Activated T-helper 9 cell treated with anti-CD3 and anti-CD28 coated beads, Interleukin-2, amount 50 U/mL, for 16 hours (primary cell): ENCODE measurements at places on chromosomes 12 and 14.

DNA sequence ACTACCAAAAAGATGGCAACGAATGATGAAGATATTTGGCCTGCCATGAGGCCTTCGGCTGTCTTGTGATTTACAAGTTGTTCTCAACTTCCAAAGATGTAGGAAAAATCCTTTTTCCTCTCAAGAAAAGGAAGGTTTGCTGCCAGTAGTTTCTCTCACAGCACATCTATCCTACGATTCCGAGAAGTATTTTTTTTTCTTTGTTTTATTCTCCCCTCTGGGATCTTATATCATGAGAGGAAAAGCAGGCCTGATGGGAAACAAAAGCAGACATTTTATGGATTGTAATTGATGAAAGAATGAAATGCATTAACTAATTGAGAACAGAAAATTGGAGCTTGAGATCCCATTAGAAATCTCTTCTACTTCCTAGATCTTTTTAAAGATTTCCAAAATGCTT, 1197.9 kb upstream of the SEL1L start:
- no peak for DNase-seq

- no peak for DNase-seq
These were observed 33.0 kb downstream of the BTBD7 start for GRCh38 chr14:93299866-93300265.

- DNase-seq = no peak
These were observed 315.1 kb upstream of the PRKD1 start for GRCh38 chr14:30242744-30243143.

DNA sequence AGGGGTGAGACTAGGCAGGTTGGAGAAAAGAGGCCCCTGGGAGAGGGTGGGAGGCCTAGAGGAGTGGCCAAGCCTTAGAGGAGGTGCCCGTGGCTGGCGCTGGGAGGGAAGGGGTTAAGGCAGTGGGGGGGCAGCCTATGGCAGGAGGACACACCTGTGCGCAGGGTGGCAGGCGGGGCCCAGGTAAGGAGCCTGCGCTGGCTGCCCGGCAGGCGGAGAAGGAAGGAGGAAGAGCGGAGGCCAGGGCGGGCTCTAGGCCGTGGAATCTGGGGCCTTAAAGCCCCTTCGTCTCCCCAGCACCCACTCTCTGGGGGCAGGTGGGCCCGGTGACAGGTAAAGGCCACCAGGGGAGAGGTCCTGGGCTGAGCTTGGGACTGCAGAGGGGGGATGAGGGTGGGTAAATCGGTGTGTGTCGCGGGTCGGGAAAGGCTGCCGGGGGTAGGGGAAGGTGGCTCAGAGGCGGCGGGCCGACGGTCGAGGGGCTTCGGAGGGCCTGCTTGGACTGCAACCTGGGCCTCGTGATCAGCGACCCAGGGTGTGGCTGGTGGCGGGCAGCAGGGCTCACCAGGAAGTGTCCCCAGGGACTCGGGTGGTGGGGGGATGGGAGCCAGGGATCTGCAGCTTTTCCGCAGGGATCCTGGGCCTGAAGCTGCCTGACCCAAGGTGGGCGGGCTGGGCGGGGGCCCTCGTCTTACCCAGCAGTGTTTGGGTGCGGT, 7.3 kb downstream of the PHB2 start:
- DNase-seq = no peak

DNA sequence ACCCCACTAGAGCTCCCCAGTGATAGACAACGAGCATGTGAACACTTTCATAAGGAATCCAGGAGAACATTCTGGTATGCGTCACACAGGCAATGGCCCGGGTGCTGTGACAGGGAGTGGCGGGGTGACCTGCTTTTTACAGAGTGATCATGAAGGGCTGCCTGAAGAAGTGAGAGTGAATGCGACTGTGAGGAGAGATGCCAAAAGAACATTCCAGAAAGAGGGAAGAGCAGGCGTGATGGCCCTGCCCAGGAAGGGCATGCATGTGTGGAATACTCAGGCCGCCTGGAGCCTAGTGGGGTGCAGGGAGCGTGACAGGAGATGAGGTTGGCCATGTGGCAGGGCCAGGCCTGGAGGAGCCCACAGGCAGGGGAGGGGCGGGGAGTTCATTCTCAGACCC, 53.8 kb downstream of the FZD10 start:
- no peak for DNase-seq

- DNase-seq = no peak
These were observed 38.0 kb upstream of the BDKRB2 start for GRCh38 chr14:96166461-96167223.

GRCh38 chr14:95409477-95410272, 90.0 kb upstream of the CLMN start:
- DNase-seq = no peak

- DNase-seq = no peak
These were observed 3.0 kb upstream of the SLC38A1 start for GRCh38 chr12:46271863-46272262.

- no peak for DNase-seq
These were observed 14.1 kb downstream of the MED13L start for GRCh38 chr12:116263431-116263830.

DNA sequence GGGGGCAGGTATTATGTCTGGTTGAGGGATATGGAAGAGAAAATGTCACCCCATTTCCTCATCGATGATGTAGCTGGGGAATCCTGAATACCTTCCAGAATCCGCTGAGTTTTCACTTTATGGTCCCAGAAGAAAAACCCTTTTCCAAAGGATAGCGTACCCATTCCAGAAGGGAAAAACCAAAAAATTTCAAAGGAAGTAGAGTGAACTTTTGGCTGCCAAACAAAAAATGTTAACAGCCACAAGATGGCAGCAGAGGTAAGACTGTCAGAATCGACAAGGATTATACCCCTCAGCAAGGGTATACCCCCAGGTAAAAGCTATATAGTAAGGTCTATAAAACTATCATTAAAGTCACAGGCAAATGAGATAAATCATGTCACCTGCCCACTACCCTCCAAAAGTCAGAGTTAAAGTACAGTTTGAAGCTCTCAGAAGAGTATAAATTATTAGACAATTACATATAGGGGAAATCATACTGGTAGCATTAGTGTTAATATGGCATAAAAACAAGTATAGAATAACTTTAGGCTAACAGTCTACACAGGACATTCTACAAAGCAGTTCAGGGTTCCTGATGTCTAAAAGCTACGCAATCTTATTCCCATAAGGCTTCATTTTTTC, 18.0 kb downstream of the ACIN1 start:
- DNase-seq = no peak

GRCh38 chr14:75457648-75458165, 29.9 kb downstream of the JDP2 start:
- no peak for DNase-seq

GRCh38 chr14:103832046-103832445, 15.3 kb downstream of the PPP1R13B start:
- no peak for DNase-seq

DNA sequence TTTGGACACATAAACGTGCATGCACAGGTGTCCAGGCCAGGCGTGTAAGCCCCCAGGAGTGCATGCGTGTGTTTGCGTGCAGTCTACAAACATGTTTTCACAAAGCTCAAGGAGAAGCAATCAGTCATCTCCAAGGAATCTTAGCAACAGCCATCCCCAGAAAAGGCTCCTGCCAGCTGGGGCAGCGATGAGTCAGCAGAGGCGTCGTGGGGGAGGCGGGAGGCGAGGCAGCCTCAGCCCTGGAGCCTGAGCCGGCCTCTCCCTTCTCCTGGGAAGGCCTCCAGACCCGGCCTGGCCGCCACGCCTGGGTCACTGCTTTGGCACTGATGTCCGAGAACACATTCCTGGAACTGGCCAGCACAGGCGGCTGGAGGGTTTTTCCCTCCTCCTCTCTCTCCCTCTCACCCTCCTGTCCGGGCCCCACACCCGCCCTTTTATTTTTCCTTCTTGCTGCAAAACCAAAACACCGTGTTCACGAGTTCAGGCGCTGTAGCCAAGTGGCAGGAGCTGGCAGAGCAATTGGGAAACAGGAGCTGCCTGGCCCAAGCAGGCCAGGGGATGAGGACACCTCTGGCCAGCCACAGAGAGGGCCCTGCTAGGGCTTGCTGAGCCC, 92.7 kb downstream of the LRRC74A start:
- no peak for DNase-seq

DNA sequence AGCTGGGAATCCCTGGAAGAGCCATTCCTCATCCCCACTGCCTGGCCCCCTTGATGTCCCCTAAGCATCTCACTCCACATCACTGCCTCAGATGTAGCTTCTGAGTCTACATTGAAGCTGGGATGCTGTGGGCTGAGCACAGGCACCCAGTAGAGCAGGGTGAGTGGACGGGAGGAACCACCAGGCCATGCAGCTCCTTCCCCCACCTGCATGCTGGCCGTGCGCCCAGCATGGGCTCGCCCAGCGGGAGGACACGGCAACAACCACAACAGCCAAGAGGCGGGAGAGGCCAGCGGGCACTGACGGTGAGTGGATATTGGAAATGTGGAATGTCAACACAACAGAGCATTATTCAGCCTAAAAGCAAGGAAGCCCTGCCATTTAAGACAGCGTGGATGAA, 310.9 kb downstream of the ADGRD1 start:
- DNase-seq = no peak

DNA sequence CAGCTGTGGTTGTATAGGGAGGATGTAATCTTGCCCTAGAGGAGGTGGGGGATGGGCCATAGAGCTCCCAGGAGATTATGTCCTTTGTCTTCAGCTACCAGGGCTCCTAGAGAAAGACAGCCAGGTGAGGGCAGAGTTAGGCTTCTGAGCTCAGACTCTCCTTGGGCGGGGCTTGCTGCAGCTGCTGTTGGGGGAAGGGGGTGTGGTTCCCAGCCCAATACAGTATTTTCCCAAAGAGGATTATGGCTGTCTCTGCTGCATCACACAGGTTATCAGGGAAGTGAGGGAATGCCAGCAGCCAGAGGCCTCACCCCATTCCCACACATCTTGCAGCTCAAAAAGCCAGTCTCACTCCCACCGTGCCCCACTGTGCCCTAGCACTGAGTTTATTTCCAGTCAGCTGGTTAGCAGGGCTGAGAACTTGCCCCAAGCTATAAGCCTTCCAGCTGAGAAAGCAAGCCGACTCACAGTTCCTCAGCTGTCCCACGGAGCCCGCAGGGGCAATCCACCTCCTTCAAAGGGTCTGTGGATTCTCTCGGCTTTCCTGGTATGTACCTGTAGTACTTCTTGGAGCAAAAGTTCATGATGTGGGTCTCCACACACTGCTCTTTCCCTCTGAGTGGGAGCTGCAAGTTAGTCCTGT, 217.3 kb upstream of the CPNE8 start:
- no peak for DNase-seq

DNA sequence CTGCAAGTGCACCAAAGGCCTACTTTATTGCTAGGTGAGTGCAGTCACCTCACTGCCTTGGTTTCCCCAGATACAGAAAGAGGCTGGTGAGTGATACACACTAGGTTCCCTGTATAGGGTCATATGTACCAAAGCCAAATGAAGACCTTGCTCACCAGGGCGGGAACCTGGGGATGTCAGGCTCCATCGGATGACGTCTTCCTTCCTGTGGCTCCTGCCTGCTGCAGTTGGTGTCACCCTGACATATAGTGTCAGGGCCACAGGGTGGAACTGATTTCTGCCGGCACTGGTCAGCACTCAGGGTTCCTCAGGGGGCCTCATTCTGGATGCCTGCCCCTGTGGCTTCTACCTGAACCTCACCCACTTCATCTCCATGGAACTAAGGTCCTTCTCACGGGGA, 43.1 kb downstream of the PLEKHG3 start:
- no peak for DNase-seq

DNA sequence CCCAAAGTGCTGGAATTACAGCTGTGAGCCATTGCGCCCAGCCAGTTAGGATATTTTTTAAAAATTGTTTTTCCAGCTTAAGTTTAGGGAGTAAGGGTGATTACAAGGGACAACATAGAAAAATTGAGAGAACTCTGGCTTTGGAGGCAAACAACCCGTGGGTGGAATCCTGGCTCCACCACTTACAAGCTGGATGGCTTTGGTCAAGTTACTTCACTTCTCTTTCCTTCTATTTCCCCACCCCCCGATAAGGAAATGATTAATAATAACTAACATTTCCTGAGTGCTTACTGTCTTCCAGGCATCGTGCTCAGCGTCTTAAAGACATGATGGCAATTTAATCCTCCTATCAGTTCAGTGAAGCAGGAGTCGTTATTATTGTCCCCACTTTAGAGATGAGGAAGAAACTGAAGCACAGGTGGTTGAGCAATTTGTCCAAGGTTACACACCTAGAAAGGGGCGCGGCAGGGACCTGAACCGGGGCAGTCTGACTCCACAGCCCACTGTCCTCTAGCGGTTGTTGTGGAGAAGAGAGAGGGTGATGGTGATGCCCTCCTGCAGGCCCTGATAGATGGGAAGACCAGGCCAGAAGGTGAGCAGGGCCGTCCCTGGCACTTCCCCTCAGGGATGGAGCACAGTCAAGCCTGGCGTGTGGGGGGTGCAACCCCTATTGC, 16.7 kb upstream of the FAIM2 start:
- no peak for DNase-seq

DNA sequence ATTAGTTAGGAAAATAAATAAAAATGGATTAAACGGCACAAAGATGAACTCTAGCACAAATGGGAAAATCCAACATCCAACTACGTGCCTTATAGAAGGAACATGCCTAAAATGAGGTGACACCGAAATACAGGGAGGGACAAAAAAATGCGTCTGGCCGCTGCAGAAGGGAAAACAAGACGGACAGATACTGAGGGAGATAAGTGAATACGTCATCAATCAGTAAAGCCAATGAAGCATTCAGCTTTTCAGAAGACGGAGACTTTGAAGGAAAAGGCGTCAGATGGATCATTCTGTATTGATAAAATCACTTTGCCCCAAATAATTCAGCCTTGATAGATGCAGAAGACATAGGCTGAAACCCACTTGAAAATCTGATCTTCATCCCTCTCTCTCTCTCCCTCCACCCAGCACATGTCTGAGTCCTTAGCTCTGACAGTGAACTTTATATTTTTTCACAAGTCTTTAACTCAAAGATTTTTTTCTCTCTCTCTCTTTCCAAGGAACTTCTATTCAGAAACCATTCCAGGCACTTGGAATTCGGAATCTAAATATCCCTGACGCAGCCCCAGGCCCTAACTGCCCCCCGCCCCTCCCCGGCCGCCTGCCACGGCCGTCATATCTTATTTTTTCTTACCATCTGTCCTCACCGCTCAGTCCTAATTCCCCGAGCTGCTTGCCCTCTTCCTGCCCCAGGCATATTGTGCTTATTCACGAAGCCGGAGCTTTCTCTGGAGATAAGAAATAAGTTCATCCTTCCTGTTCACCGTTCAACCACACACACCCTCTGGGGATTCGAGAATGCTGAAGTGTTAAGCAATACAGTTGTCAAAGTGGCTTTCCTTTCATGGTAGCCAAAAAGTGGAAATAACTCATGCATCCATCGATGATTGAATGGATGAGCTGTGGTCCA, 35.5 kb upstream of the RFLNA start:
- no peak for DNase-seq
